Adipocyte (in vitro differentiated cells): ENCODE measurements at places on chromosomes 13 and 19.

DNA sequence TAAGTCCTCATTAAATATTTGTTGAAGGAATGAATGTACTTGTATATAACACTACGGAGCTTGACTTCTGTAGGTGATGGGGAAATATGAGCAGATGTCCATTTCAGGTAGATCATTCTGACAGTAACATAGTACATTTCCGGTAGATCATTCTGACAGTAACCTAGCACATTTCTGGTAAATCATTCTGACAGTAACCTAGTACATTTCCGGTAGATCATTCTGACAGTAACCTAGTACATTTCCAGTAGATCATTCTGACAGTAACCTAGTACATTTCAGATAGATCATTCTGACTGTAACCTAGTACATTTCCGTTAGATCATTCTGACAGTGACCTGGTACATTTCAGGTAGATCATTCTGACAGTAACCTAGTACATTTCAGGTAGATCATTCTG is 2.5 kb downstream of the PHF11 start:
- no peak for DNase-seq

DNA sequence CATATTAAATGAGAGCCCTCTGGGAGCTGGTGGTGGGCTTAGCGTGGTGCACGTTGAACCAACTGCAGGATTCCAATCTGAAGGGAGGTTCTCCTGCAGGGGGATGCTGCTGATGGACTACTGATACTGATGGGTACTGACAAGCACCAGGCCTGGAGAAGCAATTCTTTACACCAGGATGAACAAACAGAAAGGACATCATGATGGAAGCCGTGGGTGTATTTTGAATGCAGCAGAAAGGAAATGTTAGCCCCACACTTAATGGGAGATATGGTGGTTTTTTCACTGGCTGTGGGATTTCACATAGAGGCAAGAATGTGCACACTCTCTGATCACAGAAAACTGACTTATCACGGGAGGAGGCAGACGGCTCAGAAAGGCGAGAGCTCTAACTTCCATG is 299.7 kb downstream of the TEX29 start:
- no peak for DNase-seq

- no peak for DNase-seq
Measured at GRCh38 chr19:19274146-19274545, 1.0 kb upstream of the TM6SF2 start.

DNA sequence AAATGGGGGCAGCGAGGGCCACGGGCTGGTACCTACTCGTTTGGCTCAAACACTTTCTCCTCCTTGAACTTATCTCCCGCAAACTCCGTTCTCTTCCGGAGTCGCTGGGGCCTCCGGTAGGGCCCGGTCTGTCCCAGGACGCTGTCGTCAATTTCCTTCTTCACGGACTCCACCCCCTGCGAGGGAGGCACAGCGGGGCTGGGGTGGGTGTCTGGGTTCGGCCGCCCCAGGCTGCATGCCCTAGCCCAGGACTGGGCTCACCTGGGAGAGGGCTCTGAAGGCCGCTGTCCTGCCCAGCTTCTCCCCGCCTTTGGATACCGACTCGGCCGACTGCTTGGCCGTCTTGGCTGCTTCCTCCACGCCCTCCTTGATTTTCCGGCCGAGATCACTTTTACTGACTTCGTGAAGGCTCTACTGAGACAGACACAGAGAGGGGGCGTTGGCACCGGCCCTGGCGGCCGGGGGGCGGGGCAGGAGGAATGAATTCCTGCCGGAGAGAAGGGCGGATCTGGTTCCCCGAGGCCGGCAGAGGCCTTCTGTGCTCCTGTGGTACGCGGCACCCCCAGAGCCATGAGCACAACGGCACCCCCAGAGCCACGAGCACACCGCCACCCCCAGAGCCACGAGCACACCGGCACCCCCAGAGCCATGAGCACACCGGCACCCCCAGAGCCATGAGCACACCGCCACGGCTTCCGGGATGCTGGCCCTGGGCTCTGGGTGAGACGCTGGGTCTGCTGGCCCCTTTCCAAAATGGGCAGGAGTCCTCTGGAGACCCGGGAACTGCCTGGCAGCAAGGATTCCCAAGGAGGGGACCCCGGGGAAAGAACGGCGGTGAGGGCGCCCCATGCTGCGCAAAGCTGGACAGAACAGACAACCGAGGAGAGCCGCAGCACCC is 8.1 kb upstream of the CTXN1 start:
- DNase-seq: no peak

DNA sequence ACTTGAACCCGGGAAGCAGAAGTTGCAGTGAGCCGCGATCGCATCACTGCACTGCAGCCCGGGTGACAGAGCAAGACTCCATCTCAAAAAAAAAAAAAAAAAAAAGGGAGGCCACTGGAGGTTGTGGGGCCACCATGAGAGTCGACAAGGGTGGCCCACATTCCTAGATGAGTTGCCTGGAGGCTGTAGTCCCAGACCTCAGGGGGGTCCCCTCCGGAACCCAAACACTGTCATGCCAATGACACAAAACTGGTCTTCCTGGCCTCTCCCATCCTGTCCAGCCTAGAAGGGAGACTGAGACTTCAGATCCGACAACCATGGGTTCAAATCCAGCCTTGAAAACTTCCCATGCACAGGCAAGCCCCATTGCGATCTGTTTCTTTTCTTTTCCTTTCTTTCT is 14.7 kb downstream of the SPC24 start:
- DNase-seq: no peak

DNA sequence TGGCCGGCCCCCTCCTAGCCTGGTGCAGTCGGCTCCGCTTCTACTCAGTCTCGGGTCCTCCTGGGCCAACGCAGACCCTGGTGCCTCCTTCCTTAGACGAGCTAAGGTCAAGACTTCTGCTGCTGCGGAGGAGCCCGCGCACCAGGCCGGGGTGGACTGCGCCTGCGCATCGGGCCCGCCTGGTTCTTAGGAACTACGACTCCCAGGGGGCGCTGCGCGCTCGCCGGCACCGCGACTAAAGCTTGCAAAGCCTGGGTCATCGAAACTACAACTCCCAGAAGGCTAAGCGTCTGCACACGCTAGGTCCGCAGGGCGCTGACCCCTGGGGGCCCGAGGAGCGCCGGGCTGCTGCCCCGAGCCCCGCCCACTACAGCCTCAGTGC is at the start of gene ZNF835:
ZNF835 (minus strand) TSS at position 145 of the 382 bp plus-strand sequence. CDS start 6,559 bp downstream, outside the sequence.
- no peak for DNase-seq

GRCh38 chr13:75749407-75749806 is 113.3 kb downstream of the LMO7 start:
- DNase-seq: peak; percentile 68

- DNase-seq: no peak
Measured at GRCh38 chr13:113954046-113954835, 19.6 kb downstream of the C13orf46 start.

DNA sequence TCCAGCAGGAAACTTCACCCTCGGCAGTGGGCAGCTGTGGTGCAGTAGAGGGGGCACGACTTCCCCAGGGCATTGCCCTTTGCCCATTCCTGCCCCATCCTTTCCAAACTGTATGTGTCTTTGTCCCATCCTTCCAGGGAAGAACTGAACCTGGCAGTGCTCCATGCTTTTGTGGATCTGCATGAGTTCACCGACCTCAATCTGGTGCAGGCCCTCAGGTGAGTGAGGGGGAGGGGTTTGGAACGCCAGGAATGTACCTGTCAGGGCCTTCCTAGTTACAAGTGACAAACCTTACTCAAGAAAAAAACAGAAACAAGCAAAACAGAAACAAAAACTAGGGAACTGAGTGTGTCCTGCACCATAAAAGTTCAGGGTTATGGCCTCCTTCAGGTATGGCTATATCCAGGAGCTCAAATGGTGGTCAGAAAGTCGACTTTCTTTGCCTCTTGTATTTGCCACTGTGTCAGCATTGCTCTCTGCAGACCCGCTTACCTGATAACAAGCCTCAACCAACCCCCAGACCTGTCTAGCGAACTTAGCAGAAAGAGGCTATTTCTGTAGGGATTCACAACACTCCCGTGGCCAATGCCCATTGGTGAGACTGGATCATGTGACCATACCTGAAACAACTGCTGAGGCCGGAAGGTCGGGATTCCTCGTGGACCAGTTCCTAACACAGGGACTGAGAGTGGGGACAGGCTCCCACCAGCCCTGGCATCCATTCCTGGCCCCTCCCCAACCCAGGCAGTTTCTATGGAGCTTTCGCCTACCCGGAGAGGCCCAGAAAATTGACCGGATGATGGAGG is 4.2 kb downstream of the CYTH2 start:
- no peak for DNase-seq

DNA sequence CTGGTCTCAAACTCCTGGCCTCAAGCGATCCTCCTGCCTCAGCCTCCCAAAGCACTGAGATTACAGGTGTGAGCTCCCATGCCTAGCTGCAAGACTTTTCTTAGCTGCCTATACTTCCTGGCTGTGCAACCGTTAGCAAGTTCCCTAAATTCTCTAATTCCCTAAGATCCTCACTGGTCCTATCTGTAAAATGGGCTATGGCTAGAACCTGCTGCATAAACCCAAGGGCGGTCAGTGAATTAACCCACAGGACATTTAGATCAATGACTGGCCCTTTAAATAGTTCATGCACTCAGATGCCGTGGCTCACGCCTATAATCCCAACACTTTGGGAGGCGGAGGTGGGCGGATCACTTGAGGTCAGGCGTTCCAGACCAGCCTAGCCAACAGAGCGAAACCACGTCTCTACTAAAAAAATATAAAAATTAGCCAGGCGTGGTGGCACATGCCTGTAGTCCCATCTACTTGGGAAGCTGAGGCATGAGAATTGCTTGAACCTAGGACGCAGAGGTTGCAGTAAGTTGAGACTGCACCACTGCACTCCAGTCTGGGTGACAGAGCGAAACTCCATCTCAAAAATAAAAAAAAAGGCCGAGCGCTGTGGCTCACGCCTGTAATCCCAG is 4.1 kb upstream of the C19orf53 start:
- no peak for DNase-seq

GRCh38 chr13:70394031-70394548 is 285.8 kb upstream of the KLHL1 start:
- DNase-seq: no peak

DNA sequence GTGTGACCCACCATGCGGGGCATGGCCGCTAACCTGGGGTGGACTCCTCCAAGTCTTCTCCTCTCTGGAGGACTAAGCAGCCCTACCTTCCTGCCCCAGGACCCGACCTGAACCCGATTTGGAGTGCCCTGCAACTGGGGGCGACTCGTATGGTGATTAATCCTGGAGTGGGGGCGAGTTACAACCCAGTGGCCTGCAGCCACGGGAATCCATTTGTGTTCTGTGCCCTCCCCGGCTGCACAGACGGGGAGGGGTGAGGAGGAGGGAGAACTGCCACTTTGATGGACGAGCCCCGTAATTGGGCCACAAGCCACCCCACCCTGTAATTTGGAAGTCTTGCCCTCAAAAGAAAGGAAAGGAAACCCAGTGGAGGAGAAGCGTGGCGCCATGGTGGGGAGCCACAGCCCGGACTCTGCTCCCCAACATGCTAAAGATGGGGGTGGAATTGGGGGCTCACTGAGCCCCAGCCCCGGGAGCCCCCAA is 18.0 kb downstream of the PRR36 start:
- no peak for DNase-seq

GRCh38 chr19:44776402-44777096 is 1.1 kb upstream of the CBLC start:
- DNase-seq: no peak

GRCh38 chr13:29754473-29754806 is 96.0 kb downstream of the UBL3 start:
- DNase-seq: peak; percentile 20

- peak; percentile 88 for DNase-seq
Measured at GRCh38 chr19:5926641-5927440, 12.8 kb downstream of the CAPS start.

DNA sequence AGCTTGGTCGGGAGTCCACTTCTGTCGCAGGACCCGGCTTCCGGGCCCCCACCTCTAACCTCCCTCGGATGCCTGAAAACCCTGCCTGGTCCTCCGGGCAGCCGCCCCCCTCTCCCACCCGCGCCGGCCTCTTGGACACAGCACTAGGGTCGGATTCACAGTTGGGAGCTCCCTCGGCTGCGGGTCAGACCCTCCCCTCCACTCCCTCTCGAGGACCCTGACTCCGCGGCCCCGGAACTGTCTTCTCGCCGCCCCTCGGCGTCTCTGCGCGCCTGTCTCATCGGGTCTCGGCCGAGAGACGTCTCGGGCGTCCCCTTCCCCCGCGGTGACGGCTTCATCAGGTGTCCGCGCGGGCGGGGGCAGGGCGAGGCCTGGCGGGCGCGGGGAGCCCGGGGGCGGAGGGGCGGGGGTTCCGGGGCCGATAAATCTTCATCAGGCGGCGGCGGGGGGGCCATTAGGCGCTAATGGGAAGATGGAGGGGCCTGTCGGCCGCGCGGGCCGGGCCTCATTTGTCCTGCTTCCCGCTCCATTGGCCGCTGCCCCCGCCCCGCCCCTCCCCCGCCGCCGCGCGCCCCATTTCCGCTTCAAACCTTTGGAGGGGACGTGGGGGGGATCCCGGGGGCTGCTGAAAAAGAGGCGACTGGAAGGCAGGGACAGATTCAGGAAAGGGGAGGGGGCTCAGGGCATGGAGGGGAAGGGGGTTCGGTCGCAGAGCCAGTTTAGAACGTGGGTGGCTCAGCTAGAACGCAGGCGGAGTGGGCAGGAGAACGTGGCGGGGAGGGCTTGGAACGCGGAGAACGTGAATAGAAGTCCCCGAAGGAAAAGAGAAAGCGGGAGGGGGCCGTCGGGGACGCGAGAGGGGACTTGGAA is 11.8 kb upstream of the ERFL start:
- DNase-seq: peak; percentile 61

DNA sequence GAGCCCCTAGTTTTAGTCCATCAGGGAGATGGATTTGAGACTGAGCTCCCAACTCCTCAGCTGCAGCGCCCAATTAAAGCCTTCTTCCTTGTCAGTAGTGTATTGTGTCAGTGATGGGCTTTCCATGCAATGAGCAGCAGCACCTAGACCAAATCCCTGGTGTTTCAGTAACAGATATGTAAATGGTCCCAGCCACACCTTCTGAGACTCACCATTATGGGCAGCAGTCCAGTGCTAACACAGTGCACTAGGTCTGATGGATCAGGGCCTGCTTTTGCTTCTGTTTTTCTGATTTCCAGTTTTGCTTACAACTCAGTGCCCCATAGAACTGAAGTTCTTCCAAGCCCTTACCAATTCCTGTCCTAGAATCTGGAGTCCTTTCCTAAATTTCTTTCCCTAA is 41.8 kb upstream of the MIR17HG start:
- DNase-seq: no peak

DNA sequence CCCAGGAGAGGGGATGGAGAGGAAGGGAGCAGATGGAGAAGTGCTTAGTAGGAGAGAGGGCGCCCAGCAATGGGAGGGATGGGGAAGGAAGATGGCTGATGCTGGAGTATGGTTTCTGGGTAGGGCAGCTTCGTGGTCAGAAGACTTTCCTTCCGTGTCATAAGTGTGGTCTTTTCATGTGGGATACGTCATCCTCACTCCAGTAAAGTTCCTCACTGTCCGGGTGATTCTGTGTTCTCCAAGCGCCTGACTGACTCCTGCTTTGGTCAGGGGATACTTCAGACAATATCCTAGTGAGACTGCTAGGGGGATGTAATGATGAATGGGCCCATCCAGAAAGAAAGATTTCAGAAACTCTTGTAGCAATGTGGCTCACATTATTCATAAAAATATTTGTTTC is 3.9 kb upstream of the OR10H3 start:
- no peak for DNase-seq
